ENCODE measurements at places on chromosomes 7 and 10.

- no peak for DNase-seq
These were observed 226.4 kb downstream of the BUB3 start for GRCh38 chr10:123380491-123381085.

GRCh38 chr7:69256634-69257081 is 341.6 kb upstream of the AUTS2 start:
- DNase-seq = no peak

DNA sequence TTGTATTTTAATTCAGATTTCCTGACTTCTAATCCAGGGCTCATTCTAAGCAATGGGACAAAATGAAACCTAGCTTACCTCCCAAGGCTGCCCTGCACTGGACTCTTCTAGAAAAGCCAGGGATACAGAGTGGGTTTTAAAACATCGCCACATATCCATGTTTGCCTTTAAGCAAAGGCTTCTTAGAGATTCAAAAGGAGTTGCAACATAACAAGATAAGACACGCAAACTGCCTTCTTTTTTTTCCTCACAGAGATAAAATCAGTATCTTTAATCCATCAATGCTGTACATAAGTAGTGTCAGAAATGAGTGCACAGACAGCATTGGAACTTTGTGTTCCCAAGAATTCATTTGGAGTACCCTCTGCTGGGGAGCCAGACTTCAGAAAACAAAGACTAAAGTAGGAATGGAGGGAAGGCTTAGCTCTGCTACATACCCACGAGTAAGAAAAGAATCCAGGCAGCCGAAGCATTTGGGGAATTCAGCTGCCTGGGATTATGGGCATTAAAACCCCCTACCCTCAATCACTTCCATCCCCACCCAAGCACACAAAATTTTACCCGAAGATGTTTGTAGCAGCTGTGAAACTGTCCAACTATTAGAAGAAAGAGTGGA is 427.8 kb downstream of the ARL4A start:
- no peak for DNase-seq

DNA sequence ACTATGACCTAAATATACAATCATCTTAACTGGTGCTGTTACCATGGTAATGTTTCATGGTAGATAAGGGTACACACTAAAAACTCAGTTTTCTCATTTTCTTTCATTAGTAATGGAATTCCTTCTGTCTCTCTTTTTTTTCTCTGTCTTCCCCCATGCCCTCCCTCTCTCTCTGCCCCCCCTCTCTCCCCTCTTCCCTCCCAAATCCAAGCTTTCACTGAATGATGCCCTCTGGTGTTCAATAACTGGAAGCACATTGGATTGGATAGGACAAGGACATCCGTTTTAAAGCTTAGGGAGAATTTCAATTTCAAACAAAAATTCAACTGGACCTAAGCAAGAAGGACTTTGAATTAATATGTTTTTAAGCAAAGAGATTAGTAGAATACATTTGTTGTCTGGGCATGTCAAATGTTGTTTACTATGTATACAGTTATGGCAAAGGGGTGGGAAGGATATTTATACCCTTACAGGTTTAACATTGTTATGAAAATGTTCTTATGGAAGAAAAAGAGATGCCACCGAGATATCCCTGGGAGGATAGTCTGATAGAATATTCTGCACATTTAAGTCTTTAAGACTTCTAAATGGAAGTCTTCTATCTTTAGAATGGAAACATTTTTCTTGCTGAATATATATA is 6.1 kb downstream of the CHRM2 start:
- no peak for DNase-seq

DNA sequence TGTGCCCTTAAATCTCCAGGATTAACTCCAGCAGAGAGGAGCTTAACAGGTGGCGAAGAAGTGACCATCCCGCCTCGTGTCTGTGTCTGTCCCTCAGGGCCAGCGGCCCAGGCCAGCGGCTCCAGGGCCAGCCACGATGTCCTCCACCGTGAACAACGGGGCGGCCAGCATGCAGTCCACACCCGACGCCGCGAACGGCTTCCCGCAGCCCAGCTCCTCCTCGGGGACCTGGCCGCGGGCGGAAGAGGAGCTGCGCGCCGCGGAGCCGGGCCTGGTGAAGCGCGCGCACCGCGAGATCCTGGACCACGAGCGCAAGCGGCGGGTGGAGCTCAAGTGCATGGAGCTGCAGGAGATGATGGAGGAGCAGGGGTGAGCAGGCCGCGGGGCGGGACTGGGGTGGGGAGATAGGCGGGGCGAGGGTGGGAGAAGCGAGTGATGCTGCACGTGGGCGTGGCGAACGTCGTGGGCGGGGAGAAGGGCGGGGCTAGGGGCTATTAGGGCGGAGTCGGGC is 33.3 kb downstream of the SRRM3 start:
- peak; percentile 52 for DNase-seq

GRCh38 chr10:92729886-92730285 is 40.1 kb downstream of the HHEX start:
- DNase-seq = no peak

DNA sequence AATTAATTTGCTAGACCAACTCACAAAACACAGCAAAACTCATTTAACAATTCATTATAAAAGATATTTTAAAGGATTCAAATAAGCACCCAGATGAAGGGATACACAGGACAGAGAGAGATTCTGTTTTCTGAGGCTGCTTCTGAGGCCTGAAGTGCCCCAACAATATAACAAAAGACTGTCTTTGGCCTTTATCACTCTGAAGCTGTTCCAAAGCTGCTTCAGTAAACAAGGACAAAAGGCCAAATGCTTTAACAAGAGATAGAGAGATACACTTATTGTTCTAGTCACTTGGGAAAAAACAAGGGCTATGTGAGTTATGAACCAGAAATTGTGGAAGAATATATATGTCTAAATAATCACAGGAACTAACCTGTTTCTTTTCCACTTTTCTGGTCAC is 223.7 kb downstream of the CXCL12 start:
- no peak for DNase-seq

- DNase-seq = no peak
These were observed 21.3 kb downstream of the MDH2 start for GRCh38 chr7:76069238-76069638.

GRCh38 chr7:26306790-26307189 is 15.1 kb downstream of the SNX10 start:
- no peak for DNase-seq
